Dorsolateral prefrontal cortex (tissue), 122 donors: ENCODE measurements at places on chromosomes 13 and 19.

DNA sequence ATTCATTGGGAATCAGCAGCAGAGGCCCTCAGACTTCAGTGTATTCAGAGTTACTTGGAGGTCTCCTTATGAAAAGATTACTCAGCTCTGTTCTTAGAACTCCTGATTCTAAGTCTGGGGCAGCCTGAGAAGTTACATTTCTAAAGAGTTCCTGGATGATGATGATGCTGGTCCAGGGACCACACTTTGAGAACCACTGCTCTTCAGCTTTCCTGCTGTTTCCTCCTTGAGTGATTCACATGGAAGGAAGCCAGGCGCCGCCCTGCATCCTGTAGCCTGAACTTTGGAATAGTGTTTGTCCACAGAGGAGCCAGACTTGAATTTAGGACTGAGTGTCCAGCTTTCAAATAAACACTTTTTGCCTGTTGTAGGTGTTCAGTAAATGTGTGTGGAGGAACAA is 2.9 kb downstream of the CEBPG start:
- DNase-seq: no peak

GRCh38 chr19:39138221-39139211 is 12.9 kb downstream of the PAK4 start:
- DNase-seq: no peak

- DNase-seq: no peak
These were observed 397 bp downstream of the SLC44A2 start for GRCh38 chr19:10625762-10626138.

- no peak for DNase-seq
These were observed 405.7 kb upstream of the SLC10A2 start for GRCh38 chr13:103471896-103472295.

GRCh38 chr19:52034051-52034728 is 6.0 kb upstream of the ZNF614 start:
- no peak for DNase-seq

GRCh38 chr13:66914155-66914554 is 316.0 kb downstream of the PCDH9 start:
- no peak for DNase-seq

- no peak for DNase-seq
These were observed 130.7 kb downstream of the CDK8 start for GRCh38 chr13:26384587-26384986.

DNA sequence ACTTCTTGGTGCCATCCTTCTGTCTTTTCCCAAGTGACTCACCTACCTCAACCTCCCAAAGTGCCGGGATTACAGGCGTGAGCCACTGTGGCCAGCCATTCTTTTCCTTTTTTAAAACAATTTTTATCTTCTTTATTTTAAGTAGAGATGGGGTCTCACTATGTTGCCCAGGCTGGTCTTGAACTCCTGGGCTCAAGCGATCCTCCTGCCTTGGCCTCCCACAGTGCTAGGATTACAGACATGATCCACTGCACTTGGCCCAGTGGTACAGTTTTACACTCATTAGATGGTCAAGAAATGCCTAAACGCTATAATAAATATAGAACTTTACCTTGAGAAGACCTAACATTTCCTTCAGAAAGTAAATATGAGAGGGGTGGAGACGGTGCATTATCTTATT is 24.5 kb downstream of the GP6 start:
- DNase-seq: no peak

- DNase-seq: no peak
These were observed 6.0 kb upstream of the RSPH6A start for GRCh38 chr19:45821103-45821521.

GRCh38 chr13:99293178-99293577 is 14.0 kb downstream of the GPR183 start:
- no peak for DNase-seq

DNA sequence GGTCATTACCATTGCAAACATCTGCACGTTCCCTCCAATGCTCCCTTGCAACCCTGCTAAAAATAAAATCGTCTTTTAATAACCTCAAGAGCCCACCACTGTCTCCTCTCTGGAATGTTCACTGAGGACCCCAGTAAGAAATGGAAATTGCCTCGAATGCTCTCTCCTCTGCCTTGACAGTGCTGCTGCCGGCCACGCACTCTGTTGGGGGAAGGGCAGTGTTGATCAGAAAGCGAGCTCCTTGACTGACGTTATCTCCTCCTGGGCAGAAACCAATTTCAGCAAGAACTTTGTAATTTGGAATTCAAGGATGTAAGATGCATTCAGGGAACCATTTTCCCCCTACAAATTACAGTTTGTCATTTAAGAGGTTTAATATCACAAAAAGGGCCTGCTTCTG is 718.5 kb downstream of the UQCRFS1 start:
- no peak for DNase-seq

- DNase-seq: no peak
These were observed 131.5 kb downstream of the RGCC start for GRCh38 chr13:41588899-41589298.

DNA sequence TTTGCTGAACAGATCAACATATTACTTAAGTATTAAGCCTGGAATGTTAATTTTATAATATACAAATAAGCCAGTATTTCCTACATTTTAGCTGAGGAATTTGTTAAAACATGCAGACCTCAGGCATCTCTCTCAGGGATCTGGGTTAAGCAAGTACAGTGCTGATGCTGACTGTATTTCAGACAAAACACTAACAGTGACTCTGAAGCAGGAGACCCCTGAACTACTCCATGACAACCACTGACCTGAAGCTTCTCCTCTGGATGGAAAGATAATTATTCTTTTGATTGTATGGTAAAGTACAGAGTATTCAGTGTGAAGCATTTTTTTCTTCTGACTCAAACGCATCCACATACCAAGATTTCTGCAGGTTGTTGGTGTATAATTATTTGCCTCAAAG is 680.8 kb downstream of the LIG4 start:
- DNase-seq: no peak

- DNase-seq: peak; percentile 85
These were observed 579 bp downstream of the CPT1C start for GRCh38 chr19:49691243-49692146.

DNA sequence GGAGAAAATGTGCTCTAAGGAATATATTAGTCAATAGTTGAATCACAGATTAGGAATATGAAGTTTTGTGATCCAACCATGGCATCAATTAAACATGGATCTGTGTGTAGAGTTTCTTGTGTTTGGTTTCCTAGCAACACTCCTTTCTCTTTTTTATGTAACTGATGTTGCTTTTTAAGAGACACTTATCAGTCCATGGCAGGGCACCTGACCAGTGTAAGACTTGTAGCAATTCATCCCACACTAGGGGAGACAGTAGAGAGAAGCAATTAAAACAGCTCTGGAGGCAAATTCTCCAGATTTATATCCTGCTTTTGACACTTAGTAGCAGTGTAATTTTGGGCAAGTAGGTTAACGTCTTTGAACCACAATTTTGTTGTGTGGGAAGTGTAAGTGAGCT is 1229.0 kb downstream of the PCDH9 start:
- DNase-seq: no peak

- DNase-seq: no peak
These were observed 122.5 kb downstream of the GPC5 start for GRCh38 chr13:91520952-91521351.

- DNase-seq: no peak
These were observed 630 bp downstream of the SPPL2B start for GRCh38 chr19:2329149-2329478.

- no peak for DNase-seq
These were observed 1737.2 kb upstream of the MIR17HG start for GRCh38 chr13:89610331-89610730.

DNA sequence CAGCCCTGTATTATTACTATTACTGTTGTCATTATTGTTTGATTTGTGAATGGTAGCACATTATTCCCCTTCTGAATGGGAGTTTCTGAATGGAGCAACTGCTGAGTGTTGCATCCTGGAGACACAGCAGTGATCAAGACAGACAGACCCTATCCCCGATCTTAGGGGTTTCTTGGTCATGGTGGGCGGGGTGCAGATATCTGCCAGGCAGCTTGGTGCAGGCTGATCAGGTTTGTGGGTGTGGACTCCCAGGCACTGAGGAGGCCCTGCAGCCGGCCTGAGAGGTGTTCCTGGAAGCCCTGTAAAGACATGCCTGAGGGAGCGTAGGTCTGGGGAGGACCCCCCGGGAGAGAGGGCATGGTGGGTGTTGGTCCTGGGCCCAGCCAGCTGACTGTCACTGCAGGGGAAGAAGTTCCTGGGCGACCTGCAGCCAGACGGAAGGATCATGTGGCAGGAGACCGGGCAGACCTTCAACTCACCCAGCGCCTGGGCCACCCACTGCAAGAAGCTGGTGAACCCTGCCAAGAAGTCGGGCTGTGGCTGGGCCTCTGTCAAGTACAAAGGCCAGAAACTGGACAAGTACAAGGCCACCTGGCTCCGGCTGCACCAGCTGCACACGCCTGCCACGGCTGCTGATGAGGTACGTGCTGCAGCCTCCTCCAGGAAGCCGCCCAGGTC is 2.1 kb downstream of the MPND start:
- peak; percentile 39 for DNase-seq

- DNase-seq: no peak
These were observed 3.8 kb downstream of the HCN2 start for GRCh38 chr19:593505-593904.

- DNase-seq: no peak
These were observed 43.1 kb downstream of the PCCA start for GRCh38 chr13:100131863-100132574.

DNA sequence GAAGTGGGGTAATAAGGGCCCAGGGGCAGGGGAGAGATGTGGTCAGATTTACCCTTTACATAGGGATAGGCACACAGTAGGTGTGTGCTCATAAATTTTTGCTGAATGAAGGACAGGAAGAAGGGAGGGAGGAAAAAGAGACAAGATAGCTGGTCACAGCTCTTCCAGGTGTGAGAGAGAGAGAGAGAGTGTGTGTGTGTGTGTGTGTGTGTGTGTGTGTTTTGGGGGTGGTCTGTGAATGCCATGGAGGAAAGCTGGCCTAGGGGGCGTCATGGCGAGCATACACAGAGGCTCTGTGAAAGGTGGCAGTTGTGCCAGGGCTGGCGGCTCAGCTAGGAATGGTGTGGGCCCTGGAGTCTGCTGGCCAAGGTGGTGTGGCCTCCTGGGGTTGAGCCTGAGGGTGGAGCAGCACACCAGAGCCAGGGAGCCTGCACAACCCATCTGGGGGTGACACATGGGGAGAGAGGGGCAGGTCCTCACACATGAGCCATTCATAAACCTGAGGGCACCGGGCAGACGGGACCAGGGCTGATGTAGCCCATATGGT is 6.0 kb upstream of the PRX start:
- DNase-seq: no peak

DNA sequence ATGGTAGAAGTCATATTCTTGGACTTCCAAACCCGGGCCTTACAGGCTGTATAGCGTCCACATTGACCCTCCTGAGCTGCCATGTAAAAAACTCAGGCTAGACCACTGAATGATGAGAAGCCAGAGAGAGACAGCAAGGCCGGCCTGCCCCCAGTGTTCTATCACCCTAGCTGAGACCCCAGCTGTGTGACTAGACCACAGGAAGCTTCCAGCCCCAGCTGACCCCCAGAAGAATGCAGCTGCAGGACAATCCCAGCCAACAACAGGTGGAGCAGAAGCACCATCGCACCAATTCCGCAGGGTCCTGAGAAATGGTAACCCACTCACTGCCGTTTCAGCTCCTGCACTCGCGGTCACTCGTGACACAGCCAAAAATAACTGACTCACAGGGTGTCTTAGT is 2.9 kb upstream of the ATP11A start:
- DNase-seq: no peak

GRCh38 chr19:58544591-58545285 is 874 bp downstream of the TRIM28 start:
- no peak for DNase-seq

- no peak for DNase-seq
These were observed 4.2 kb downstream of the ITPKC start for GRCh38 chr19:40721140-40721486.

DNA sequence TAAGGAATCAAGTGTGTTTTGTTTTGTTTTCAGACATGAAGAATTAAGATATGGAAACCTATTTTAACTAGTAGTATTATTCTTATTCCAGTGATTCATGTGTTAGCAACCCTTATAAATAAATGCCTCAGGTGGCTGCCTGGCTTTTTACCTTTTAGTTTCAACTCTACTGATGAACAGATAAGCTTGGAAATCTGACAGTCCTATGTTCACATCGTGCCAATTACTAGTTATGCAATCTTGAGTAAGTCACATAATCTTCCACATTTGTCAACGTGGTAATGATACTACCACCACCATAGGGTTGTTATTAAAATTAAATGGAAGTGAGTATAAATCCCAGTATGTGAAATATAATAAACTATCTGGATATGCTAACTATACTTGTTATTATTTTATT is 64.3 kb downstream of the TBC1D4 start:
- DNase-seq: no peak

DNA sequence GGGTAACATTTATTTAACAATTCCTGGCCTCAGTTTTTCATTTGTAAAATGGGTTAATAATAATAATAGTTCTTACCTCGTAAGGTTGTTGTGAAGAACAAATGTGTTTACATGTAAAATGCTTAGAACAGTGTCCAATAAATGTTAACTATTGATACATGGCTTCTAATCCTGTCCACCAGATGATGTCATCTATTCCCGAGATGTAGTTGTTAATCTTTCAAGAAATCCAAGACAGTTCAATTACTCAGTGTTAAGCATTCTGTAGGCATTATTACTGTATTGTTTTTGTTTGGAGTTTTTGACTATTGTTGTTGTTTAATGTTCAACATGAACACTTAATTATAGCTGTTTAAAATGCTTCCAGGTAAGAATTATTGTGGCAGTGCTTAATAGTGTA is 131.0 kb upstream of the FNDC3A start:
- no peak for DNase-seq

DNA sequence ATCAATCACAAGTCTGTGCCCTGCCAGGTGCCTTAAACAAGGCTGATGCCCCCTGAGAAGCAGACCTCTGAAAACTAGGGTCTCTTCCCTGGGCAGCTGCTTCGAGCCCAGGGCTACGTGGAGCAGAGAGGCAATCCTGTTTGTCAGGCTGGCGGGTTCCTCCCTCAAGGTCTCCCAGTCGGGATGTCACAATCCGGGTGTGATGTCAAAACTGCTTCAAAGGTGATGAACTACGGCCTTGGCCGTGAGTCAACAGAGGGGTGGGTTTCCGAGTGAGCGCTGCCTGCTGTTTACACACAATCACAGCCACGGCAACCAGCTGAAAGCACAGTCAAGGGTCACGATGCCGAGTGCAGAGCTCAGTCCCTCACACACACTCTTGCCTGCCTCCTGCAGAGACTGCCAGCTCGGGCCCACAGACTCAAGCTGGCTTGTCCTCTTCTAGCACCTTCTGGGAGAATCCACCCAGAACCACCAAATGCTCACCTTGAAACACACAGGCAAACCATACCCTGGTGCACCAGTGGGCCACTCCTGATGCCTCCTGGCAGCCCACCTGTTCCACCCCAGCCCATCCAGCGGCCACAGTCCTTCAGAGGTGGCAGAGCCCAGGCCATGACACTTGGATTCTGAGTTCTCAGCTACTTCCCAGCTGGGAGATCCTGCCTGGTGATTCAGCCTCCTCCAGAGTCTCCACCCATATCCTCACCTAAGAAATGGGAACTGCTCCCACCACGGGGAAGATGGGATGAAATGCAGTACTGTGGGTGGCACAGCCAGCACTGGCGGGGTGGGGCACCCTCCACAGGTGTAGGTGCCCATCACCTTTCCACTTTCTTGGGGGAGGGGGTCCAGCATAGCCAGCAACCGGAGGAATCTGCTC is 6.8 kb downstream of the ELL start:
- DNase-seq: no peak

- DNase-seq: peak; percentile 69
These were observed 781 bp downstream of the QPCTL start for GRCh38 chr19:45693106-45693788.
